Liver (tissue), 10 donors: ENCODE measurements at places on chromosomes 11 and 22. TPM values are rescaled to one million over a fixed set of nuclear protein-coding genes. Genes with fewer than 3 reads are reported as not detected.

GRCh38 chr11:61777234-61778090, 14.9 kb downstream of the TMEM258 start:
- no peaks in the 10 kb centered on the region for H3K27me3 ChIP-seq
- no peaks in the 10 kb centered on the region for H3K36me3 ChIP-seq

- no peak overlapping the region for H3K4me3 ChIP-seq
- no peak for DNase-seq
- H3K36me3 ChIP-seq = peaks cover 26% of the 10 kb centered on the region
Measured at GRCh38 chr22:19143212-19143611, 1.2 kb downstream of the ESS2 start.

DNA sequence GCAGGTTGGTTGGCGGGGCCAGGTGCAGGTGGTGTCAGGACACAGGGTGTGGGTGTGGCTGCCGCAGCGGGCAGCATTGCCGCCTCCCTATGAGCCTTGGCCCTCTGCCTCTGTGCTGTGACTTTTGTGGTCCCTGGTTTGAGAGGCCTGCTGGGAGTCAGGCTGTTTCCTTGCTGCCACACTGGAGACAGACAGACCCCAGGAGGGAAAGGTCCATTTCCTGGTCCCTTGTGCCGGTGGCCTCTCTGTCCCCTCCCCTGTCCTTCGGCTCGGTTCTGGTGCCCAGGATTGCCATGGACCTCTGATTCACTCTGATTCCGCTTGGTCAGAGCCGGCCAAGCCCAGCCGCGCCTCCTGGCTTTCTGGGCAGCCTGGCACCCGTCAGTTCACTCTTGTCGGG, 196.9 kb downstream of the TBC1D22A start:
- no peak overlapping the region for H3K4me3 ChIP-seq
- no peak overlapping the region for H3K27ac ChIP-seq
- H3K27me3 ChIP-seq = no peaks in the 10 kb centered on the region
- no peaks in the 10 kb centered on the region for H3K36me3 ChIP-seq
- no peak for DNase-seq

GRCh38 chr11:93967258-93967657, 53.9 kb upstream of the HEPHL1 start:
- H3K27ac ChIP-seq = no peak overlapping the region
- no peaks in the 10 kb centered on the region for H3K36me3 ChIP-seq
- H3K4me3 ChIP-seq = no peak overlapping the region
- DNase-seq = no peak

DNA sequence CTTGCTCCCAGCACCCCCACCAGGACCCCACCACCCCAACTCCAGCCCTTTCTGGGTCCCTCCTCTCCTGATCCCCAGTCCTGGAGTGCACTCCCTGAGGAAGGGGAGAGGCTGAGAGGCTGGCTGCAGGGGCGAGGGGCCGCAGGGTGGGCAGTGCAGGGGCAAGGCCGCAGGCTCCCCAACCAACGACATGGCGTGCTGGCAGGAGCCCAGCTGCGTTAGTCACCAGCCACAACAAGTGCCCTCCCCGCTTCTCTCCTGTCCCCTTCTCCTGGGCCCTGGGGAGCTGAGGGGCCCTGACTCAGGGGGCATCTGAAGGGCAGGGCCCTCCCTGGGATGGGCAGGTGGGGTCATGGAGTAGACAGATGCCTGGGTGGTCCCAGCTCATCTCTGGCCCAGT, 2.3 kb downstream of the CABP7 start:
- H3K27me3 ChIP-seq = peaks cover 4% of the 10 kb centered on the region
- no peaks in the 10 kb centered on the region for H3K36me3 ChIP-seq
- no peaks in the 10 kb centered on the region for H3K4me1 ChIP-seq
- no peak overlapping the region for H3K27ac ChIP-seq

DNA sequence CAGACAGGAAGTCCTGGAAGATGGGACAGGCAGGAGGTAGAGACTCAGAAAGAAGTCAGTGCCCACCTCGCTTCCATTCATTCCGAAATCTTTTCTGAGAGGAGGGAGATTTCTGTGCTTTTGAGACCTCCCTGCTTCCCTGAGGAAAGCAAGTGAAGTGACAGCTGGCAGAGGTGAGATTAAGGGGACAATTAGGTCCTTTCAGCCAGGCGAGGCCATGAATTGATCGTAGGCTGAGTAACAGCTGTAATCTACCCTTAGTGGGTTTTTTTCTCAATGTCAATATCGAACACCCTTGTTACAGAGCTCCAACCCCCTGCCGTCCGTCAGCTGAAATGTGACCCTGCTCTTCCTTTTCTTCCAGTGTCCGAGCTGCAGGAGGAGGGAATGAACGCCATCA, 96.0 kb downstream of the PARVA start:
- H3K27me3 ChIP-seq = no peaks in the 10 kb centered on the region
- peaks cover 2% of the 10 kb centered on the region for H3K36me3 ChIP-seq
- H3K4me3 ChIP-seq = no peak overlapping the region
- no peaks in the 10 kb centered on the region for H3K4me1 ChIP-seq

DNA sequence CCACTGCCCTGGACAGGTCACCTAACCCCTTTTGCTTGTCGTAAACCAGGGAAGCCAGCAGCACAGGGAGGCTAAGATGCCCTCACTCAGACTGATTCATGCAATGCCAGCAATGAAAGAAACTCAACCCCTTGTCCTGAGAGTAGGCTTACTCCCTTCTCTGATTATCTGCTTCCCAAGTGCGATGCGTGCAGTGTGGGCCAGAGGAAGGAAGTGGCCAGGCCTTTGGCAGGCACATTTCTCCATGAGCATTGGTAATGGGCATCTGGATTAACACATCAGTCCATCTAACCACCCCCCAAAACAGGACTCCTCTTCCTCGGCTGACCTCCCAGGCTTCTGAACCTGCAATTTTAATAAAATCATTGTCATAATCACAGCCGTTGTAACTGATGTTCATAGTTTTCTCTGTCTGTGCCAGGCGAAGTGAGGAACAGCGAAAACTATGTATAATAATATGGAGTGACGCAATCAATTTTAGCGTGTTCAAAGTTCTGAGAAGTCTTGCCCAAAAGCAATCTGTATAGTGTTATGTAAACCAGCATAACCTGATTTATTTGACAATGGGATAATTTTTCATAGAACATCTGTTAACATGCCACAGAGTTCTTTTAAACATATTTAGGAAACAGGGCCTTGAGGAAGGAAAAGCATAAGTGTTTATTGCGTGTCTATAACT, 33.9 kb downstream of the TST start:
- H3K4me3 ChIP-seq = no peak overlapping the region
- no peaks in the 10 kb centered on the region for H3K36me3 ChIP-seq
- no peak overlapping the region for H3K27ac ChIP-seq
- H3K4me1 ChIP-seq = no peaks in the 10 kb centered on the region
- DNase-seq = no peak
- H3K27me3 ChIP-seq = no peaks in the 10 kb centered on the region

DNA sequence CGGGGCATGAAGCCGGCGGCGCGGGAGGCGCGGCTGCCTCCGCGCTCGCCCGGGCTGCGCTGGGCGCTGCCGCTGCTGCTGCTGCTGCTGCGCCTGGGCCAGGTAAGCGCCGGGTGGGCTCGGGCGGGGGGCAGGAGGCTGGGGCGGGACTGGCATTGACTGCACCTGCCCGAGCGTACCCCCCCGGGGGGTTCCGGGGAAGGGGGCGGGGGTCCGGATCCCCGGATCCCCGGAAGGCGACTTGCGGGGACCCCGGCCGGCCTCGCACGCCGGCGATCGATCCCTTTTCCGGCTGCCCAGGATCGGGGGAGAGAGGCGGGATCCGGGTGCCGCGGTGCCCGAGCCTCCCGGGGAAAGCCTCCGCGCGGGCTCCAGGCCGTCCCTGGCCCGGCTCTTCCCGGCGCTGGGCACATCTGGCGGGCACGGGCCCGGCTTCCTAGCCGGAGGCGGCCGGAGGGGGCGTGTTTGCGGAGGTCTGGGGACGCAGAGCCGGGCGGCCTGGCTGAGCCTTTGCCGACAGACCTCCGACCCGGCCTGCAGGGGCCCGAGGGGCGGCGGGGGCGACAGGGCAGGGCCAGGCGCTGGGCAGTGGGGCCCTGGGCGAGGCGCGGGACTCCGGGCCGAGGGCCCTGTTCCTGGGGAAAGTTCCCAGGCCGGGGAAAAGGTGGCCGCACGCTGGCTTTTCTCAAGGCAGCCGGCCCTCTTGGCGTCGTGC, 705 bp downstream of the PTPRJ start:
- H3K27ac ChIP-seq = peak overlapping the region; percentile 66
- DNase-seq = no peak
- no peaks in the 10 kb centered on the region for H3K36me3 ChIP-seq
- H3K4me1 ChIP-seq = peaks cover 48% of the 10 kb centered on the region
- H3K4me3 ChIP-seq = peak overlapping the region; percentile 64

DNA sequence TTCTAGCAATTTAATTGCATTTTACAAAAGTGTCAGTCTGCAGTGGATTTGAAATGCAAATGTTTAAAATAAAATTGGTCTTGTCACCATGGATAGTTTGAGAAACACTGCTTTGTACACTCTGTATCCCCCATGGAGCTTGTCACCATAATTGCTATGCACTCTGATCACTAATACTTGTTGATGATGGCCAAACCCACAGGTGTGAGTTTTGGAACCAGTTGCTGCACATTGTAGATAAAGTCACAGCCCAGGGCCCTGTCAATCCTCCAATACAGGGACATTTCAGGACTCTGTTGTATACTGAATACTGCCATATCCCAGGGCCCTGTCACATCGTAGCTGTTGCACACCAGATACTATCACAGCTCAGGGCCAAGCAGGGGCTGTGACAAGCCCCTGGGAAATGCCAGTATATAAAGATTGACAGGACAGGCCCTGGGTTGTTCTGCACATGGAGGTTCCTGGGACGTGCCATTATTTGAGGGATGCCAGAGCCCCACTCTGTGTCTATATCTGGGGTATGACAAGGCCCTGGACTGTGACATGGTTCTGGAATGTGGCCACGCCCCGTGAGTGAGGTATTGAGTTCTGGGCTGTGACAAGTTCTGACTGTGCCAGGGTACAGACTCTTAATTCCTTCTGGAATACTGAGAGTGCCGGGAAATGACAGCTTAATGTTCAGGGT, 27.9 kb upstream of the SMPD1 start:
- H3K4me3 ChIP-seq = no peak overlapping the region
- DNase-seq = no peak

- H3K27me3 ChIP-seq = no peaks in the 10 kb centered on the region
- peaks cover 4% of the 10 kb centered on the region for H3K4me1 ChIP-seq
- no peak overlapping the region for H3K27ac ChIP-seq
Measured at GRCh38 chr11:134063991-134064747, 4.7 kb upstream of the JAM3 start.

DNA sequence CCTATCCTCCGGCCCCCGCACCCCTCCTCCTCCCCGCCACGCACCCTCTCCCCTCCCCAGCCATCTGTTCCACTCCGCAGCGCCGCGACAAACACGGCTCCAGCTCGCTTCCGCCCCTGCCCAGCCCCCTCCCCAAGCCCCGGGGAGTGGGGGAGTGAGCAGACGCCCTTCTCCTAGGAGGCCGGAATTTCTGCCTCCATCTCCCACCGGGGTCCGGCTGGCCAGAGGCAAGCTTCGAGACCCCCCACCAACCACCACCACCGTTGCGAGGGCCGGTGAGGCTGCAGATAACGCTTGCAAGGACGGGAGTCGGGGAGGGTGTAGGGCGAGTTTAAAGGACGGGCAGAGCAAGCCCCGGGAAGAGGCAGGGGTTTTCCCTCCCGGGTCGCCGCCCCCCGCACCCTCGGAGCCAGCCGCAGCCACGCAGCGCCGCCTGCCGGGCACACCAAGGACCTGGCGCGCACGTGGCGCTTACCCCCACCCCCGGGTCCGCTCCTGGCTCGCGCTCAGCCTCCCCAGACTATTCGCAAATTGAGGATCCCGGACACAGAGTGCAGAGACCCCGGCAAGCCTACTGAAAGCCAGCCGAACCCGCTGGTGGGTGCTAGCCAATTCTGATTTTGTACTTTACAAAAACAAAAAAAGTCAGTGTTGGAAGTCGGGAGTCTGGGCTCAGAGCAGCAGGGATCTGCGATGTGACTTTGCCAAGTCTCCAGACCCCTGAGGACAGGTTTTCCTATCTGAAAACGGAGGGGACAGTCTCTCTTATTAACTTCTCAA, 22.6 kb downstream of the RTN4RL2 start:
- H3K36me3 ChIP-seq = peaks cover 39% of the 10 kb centered on the region
- H3K4me1 ChIP-seq = peaks cover 1% of the 10 kb centered on the region
- H3K27me3 ChIP-seq = no peaks in the 10 kb centered on the region

DNA sequence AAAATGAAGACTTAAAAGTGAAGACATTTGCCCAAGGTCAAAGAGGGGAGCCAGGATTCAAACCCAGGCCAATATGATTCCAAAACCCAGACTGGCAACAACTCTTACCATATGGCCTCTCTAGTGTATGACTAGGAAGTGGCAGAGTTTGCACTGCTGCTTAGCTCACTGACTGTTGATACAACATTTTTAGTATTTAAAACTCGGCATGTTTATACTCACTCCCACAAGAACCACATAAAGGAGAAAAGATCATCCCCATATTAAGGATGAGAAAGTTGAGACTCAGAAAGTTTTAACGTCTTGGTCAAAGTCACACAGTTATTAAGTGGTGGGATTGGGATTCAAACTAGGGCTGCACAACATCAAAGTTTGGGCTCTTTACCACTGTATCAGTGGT, 81.7 kb downstream of the CCDC34 start:
- no peak overlapping the region for H3K27ac ChIP-seq
- H3K4me1 ChIP-seq = peaks cover 10% of the 10 kb centered on the region
- no peak overlapping the region for H3K4me3 ChIP-seq
- no peaks in the 10 kb centered on the region for H3K36me3 ChIP-seq
- H3K27me3 ChIP-seq = no peaks in the 10 kb centered on the region
- no peak for DNase-seq

DNA sequence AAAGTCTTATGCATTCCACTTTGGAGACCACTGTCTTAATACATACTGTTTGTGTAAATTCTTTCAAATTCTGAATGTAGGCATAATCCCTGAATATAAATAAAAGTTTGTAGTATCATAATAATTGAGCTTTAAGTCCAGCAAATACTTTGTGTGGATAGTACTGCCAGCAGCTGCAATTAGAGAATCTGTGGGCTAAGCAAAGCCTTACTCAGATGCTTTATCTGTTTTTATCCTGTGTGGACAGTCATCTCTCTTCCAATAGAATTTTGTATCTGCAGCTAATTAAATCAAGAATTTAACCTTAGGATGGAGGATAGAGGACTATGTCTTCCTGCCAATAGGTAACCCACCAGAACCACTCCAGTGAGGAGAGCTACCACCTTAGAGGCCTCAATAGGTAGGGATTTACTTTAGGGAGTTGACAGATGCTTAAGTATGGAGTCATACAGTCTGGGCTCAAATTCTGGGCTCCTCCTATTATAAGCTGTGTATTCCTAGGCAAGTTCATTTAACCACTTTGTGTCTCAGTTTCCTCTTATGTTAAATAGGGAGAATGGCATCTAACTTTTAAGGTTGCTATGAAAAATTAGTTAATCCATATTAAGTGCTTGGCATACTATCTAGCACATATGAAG, 71.1 kb downstream of the STIM1 start:
- H3K4me3 ChIP-seq = no peak overlapping the region
- no peaks in the 10 kb centered on the region for H3K27me3 ChIP-seq
- H3K27ac ChIP-seq = no peak overlapping the region

Gene C11orf91
- not detected for total RNA-seq

Gene AGBL2
- 1.7 TPM for total RNA-seq

Gene OR52A1
- total RNA-seq = not detected

Gene HORMAD2
- 2.8 TPM for total RNA-seq

Gene CRYBB2
- not detected for total RNA-seq

Gene C22orf42
- not detected for total RNA-seq

Gene SF3B2
- total RNA-seq = 67.6 TPM

Gene HIC2
- total RNA-seq = 17.8 TPM

Gene IGF2
- 70.5 TPM for total RNA-seq
